ENCODE measurements at places on chromosomes 4 and X.

DNA sequence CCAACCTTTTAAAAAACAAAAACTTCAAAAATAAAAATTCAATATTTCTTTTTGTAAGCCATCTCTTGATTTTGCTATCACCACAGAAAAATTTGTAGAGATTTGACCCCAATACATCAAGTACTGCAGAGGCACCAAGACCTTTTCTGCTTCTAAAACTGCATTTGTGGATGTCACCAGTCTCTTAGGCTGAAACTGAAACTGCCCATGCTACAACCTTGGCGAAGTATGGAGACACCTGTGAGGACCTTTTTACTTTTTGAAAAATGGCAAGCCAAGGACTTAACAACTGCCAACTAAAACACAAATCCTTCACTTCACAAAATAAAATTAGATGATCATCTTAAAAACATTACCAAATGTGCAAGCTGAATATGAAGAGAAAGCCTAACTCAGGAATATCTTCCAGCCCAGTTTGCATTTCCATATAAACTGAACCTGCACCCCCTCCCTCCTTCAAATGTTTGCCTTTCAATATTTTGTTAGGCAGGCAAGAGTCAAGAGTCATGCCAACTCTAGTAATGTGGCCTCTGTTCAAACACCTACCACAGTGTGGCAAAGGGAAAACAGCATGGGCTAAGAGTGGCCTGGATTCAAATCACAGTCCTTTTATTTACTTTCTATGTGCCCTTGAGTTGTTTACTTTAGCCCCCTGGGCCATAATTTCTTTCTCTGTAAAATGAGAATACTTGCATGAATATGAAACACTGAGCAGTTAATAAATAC, 389.4 kb downstream of the OPHN1 start:
- no peak for DNase-seq

- no peak for DNase-seq
Measured at GRCh38 chr4:147991543-147992283, 259.8 kb downstream of the ARHGAP10 start.

DNA sequence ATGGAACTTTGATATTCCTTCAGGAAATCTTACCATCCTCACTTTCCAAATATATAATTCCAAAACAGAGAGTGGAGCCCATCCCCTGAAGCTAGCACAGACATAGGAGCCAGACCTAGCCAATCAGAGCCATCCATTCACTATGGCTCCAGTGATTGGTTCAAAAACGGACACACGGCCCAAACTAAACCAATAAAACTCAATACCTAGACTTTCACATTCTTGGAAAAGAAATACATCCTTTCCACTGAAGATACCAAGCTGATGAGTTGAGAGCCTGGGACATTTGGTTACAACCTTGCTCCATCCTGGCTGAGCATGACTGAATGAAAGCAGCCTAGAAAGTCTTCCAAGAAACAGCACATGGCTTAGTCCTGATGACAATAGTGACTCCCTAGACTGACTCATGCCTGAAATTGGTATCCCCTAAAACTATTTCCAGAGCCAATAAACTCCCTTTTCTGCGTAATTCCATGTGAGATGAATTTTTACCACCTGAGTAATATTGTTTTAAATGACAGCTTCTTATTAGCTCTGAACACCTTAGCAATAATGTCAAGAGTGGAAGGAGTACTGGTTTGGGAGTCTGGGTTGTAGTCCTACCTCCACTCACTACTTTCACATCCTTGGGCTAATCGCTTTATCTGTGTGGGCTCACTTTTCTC, 189.6 kb upstream of the LNX1 start:
- DNase-seq, result no peak

DNA sequence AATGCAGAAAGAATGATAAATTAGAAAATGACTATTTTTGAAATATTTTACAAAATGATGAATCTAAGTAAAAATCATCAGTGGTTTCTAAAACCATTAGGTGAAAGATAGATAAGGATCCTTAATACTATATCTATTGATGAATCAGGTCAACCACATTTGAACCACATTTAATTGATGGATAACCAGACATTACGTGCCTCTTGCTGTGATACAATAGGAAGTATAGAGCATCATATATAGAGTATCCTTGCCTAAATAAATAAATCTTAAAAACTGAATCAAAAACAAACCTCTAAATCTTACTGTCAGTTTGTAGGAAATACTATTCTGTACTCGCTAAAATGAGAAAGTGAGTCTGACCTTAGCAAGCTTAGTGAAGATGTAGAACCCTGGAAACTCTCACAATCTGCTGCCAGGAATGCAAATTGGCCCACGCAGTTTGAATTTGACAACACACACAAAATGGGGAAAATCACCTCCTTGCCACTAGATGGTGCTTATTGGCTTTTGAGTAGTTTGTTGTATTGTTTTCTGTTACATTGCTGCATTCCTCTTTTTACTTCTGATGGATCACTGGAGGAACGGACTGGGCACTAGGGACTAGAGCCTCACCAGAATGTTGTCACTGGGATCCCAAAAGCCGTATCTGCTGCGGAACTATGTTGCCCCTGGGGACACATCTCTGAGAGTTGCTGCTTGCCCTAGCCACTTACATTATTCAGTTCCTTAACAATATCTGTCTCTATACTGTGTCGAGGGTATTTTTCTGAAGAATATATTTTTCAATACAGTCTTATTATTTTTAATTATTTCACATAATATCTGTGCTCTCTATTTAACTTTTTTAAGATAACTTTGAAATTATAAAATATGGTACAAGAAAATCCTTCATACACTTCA, 25.4 kb upstream of the SLAIN2 start:
- DNase-seq, result no peak

DNA sequence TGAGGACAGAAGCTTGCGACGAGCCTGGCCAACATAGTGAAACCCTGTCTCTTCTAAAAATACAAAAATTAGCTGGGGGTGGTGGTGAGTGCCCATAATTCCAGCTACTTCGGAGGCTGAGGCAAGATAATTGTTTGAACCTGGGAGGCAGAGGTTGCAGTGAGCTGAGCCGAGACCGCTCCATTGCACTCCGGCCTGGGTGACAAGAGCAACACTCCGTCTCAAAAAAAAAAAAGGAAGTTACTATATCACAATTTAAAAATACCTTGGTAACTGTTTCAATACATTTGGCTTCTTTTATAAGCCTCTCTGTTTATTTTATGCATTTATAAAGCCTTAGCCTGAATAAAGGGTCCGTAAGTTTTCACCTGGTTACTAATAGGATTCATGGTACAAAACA, 46.6 kb upstream of the CHRNA9 start:
- no peak for DNase-seq

- DNase-seq, result no peak
Measured at GRCh38 chr4:86107112-86107511, 252.7 kb downstream of the MAPK10 start.

GRCh38 chr4:38236003-38236402, 275.8 kb downstream of the PTTG2 start:
- no peak for DNase-seq

GRCh38 chrX:12956704-12957534, 18.0 kb upstream of the TMSB4X start:
- DNase-seq, result no peak

DNA sequence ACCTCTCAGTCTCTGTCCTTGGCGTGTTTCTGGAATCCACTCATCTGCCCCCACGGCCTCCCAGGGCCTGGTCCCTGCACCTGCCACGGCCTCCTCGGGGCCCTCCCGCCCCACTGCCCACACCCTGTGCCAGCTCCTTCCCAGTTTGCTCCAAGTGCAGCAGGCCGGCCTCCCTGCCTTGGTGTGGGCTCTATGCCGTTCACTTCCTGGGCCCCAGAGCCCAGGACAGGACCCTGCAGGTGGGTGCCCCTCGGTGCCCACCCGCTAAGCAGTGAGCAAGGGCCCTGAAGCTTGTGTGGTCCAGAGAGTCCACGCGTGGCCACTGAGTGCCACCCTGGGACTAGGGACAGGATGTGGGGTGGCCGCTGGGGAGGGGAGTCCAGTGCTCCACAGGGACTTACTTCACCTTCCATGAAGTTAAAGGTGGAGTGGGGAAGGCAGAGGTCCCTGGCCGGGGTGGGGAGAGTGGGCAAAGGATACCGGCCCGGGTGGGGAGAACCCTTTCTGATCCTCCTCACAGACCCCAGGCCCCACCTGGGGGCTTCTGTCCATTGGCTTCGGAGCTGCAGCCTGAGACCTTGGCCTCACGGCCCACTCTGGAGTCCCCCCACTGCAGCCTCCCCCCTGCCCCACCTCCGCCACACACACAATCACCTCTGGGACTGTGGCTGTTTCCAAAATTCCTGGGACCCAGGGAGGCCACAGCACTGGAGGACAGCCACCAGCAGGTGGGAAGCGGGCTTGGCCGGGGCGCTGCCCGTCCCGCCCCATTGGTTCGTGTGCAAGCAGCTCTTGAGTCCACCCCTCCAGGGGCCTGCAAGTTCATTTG, 60.0 kb upstream of the NKX1-1 start:
- no peak for DNase-seq

GRCh38 chr4:113499696-113500095, 261.8 kb downstream of the CAMK2D start:
- DNase-seq, result no peak
